ENCODE measurements at places on chromosomes 16 and 17.
A peak's percentile ranks its signal among the peaks of the same experiment; 100 is the strongest.

DNA sequence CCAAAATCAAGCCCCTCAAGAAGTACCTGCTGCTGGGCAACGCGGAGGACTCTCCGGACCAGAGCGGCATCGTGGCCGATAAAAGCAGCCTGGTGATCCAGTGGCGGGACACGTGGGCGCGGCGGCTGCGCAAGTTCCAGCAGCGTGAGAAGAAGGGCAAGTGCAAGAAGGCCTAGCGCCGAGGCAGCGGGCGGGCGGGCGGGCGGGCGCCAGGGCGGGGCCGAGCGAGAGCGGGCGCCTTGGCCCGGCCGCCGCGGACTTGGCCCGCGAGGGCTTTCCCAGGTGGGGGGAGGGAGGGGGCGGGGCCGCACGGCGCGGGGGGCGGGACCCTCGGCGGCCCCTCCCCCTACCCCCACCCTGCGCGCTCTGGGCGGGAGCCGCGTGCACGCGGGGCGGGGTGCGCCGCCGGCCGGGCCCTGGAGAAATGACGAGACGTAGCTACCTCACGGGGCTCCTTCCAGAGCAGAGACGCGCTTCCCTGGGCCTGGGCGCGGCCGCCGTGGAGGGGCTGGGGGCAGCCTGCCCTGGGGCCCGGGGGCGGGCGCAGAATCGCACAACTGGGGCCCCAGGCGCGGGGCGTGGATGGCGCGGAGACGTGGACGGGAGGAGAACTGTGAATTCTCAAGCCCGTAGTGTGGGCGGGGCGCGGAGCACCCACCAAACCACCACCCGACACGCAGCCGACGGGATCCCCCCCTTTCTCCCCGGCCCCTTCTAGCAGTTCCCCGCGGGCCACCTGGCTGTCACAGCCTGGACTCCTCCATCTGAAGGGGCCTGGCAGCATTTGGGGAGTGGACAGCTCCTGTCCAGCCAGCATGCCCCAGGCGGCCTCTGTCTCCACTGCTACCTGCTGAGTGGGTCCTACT, 218.7 kb downstream of the NTN1 start:
- DNase-seq: no peak

- DNase-seq: no peak
Measured at GRCh38 chr16:71428883-71429282, 13.0 kb downstream of the TLE7 start.

GRCh38 chr17:44358066-44358465, 5.6 kb downstream of the FAM171A2 start:
- DNase-seq: no peak

- DNase-seq: no peak
Measured at GRCh38 chr16:88469615-88470395, 16.7 kb downstream of the ZFPM1 start.

GRCh38 chr16:56347670-56348069, 77.7 kb downstream of the AMFR start:
- no peak for DNase-seq

DNA sequence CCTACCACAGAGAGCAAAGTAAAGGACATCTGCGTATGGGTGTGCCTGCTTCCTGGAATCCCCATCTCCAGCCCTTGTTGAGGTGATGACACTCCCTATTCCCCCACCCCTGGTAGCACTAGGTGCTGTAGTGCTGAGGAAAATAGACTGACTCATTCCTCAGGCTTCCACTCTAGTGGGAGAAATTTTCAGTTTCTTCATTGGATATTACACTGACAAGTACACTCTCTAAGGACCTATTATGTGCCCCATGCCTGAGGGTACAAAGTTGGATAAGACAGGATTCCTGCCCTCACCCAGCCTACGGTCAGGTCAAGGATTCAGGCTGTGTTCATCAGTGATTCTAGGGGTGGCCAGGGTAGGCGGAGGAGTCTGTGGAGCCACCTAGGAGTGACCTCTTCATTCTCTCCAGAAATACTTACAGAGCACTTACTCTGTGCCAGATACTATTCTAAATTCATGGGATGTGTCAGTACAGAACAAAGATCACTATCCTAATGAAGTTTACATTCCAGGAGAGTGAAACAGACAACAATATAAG, 4.5 kb upstream of the ZC3H7A start:
- DNase-seq: no peak

DNA sequence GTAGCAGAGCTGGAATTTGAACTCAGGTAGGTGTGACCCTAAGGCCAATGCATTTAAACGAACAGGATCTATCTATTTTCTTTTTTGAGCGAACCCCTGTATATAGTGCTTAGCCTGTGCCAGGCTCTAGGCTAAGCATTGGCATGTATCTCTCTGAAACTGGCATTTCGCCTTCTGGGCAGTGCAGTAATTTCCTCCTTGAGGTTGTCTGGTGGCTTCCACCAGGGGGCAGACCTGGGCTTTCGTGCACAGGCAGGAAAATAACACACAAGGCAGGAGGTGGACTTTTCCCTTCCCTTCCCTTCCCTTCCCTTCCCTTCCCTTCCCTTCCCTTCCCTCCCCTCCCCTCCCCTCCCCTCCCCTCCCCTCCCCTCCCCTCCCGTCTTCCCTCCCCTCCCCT, 34.4 kb upstream of the PRKCB start:
- DNase-seq: peak; percentile 69

DNA sequence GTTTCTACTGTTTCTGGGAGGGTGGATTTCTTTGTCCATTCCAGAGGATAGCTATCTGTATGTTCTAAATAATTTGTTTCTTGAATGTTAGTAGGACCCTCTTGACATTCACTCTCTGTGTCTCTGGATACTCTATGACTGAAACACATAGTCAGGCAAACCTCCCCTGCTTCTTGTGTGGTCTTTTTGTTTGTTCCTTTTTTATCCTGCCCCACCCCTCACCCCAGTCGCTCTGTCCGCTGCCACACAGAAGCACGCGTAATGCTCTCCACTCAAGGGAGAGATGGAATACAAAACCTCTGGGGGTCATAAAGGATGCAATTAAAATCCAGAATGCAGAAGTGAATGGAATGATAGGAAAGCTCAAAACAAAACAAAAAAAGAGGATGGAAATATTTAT, 253.1 kb downstream of the RBFOX1 start:
- no peak for DNase-seq

GRCh38 chr16:59880611-59881010, 1146.5 kb upstream of the GOT2 start:
- DNase-seq: no peak

DNA sequence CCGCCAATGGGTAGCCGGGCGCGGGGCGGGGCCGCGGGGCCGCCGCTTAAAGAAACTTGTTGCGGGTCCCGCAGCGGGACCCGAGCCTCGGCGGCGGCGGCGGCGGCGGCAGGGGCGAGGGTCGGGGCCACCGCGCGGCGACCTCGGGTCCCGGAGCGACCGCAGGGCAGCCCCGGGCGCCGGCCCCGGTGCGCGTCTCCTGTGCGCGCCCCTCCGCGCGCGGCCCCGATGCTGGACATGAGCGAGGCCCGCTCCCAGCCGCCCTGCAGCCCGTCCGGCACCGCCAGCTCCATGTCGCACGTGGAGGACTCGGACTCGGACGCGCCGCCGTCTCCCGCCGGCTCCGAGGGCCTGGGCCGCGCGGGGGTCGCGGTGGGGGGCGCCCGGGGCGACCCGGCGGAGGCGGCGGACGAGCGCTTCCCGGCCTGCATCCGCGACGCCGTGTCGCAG, at the start of gene SOX8:
Gene SOX8 (plus strand): TSS at position 76 of the 450 bp plus-strand sequence. CDS start 153 bp downstream, at position 229.
- no peak for DNase-seq

GRCh38 chr16:72429671-72430081, 257.7 kb upstream of the PMFBP1 start:
- DNase-seq: no peak

- DNase-seq: no peak
Measured at GRCh38 chr17:83183951-83184506, 104.6 kb downstream of the METRNL start.

DNA sequence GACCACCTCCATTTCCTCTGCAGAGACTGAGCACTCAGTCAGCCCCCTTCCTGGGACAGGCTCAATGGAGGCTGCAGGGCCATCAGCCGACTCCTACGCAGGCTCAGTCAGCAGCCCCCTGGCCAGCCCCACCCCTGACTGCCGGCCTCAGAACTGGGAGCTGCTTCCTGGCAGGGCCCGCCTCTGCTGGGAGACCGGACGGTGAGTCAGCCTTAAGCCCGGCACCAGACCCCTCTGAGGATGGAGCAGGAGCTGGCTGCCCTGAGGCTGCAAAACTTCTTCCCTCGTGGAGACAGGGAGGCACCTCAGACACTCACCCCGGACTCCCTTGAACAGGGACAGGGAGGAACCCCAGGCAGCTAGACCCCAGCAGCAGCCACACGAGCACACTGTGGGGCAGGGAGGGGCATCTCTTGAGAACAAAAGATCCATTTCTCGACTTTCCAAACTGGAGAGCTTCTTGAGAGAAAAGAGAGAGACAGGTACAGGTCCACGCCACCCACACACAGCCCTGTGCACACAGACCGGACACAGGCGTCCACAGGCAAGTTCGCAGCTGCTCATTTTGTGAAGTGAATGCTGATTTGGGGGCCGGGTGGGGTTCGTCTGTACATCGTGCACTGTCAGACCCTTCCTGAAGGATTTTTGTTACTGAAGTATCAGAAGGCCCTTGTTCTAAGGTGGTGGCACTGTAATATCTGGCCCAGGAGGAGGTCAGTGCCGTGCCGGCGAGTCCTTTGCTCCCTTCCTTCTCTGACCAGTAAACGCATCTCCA, 1.3 kb upstream of the TUBB3 start:
- peak; percentile 93 for DNase-seq

DNA sequence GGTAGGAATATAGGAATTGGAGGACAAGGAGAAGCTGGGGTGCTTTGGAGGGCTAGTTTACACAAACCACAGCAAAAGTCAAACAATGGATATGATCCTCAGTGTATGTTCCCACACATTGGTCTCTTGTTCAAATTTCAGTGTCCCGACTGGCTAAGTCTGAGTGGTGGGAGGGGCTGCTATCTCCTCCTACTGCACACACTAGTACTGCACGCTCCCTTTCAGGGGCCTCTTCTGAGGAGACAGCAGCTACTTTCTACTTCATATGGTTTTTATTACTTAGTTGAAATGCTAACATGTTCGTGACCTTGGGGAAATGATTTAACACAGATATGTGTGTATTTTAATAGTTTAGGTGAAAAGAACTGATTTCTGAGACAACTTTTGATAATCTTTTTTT, 18.8 kb upstream of the KRT10 start:
- no peak for DNase-seq

GRCh38 chr16:30829130-30830071, 42.4 kb upstream of the ZNF629 start:
- no peak for DNase-seq

- no peak for DNase-seq
Measured at GRCh38 chr16:65671071-65671470, 549.2 kb upstream of the CDH11 start.

- no peak for DNase-seq
Measured at GRCh38 chr17:76255801-76256429, 9.2 kb upstream of the UBALD2 start.

- DNase-seq: no peak
Measured at GRCh38 chr17:30117675-30118081, 1.1 kb downstream of the NSRP1 start.

DNA sequence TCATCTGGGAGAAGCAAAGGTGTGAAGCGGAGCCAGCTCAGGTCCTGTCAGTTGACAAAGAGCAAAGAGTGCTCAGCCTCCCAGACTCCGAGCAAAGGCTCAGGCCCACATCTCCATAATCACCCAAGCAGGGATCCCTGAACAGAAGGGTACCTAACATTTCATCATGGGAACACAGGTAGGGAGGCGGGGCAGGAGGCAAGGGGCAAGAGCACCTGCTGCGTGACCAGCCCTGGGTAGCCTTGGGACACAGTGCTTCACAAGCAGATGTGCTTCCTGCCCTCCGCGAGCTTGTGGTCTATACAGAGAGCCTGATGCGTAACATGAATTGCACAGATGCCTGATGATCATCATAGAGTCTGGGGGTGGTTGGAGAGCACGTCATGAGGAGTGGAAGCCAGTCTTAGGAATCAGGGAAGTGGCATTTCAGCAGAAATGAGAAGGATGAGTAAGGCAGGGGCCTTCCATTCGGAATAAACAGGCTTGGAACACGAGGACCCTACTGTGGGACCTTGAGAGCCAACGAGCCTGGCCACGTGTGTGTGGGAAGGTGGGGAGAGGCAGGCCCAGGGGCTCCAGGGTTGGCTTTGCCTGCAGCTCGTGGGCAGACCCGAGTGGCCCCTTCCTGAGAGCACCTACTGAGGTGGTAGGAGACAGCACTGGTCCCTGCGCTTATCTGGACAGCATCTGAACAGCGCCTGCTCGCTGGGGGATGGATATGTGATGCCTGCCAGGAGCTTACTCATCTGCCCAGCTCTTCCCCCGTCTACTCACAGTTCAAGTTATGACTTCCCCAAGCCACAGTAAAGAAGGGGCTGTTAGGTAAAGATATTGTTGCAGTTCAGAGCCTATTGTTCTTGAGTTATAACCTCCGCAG, 125.8 kb downstream of the CCDC182 start:
- DNase-seq: no peak

DNA sequence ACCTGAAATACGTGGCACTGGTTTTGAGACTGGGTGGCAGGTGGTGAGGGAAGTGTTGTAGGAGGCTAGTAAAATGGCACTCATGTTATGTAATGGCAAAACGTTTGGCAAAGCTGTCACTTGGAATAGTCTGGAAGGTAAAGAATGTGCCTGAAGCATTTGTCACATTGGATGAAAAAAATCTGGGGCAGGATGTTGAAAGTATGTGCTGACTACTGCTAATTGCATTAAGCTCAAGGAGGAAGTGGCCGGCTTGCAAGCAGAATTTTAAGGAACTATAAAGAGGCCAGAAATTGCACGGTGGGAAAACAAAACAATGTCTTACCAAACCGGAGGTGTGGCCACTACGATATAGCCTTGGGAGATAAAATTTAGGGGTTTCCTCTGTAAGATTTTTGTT, 26.6 kb upstream of the NLRP1 start:
- no peak for DNase-seq

GRCh38 chr17:77371117-77371887, 230.5 kb downstream of the SEC14L1 start:
- no peak for DNase-seq

DNA sequence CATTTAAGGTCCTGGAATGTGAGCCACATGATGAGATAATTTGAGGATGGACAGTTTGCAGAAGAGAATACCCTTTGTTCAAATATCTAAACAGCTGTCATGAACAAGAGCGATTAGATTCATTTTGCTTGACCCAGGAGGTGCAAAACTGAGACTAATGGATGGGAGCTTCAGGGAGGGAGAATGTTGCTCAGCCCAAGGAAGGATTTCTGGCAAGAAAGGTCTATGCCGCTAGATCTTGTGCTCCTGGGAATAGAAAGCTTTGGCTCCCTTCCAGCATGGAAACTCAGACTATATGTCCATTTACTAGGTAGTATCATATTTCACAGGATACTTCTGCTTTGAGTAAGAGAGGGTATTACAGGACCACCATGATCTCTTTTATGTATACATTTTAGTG, 14.8 kb upstream of the CDH11 start:
- no peak for DNase-seq

GRCh38 chr16:19860166-19861041, 24.2 kb downstream of the GPRC5B start:
- peak; percentile 74 for DNase-seq

DNA sequence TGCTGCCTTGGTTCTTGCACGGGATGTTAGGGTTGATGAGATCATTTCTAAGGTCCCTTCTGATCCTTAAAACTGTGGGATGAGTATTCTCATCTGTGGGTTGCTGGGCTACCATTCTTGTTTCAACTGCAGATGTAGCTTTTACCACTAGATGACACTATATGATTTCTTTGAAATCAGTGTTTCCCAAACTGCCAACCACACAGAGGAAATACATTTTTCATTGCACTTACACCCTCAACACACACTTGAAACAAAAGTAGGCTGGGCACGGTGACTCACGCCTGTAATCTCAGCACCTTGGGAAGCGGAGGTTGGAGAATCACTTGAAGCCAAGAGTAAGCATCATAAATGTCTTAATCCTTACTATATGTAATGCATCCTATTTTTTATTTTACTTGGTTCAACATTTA, 15.3 kb downstream of the LCMT1 start:
- no peak for DNase-seq

- no peak for DNase-seq
Measured at GRCh38 chr17:57313097-57313835, 56.9 kb downstream of the MSI2 start.

Measured in ELF-1 (cell line).